ENCODE measurements at places on chromosomes 11 and 22. TPM values are rescaled to one million over a fixed set of nuclear protein-coding genes. Genes with fewer than 3 reads are reported as not detected.

DNA sequence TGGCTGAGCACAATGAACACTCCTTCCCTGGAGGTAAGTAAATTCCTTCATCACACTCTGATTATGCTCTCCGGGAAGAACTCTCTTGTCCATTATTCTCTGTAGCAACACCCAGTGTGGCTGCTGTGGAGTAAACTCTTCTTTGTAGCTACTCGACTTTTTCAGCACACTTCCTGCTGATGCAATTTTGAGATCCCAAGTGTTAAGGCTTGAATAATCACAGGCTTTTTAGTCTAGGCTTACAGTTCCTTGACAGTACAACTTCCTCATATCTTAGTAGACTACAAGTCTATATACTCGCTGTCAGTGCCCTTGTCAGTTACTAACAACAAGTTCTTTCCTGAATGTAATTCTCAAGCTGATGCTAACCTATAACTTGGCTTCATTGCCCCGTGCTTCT, 301.8 kb upstream of the API5 start:
- DNase-seq, result no peak

DNA sequence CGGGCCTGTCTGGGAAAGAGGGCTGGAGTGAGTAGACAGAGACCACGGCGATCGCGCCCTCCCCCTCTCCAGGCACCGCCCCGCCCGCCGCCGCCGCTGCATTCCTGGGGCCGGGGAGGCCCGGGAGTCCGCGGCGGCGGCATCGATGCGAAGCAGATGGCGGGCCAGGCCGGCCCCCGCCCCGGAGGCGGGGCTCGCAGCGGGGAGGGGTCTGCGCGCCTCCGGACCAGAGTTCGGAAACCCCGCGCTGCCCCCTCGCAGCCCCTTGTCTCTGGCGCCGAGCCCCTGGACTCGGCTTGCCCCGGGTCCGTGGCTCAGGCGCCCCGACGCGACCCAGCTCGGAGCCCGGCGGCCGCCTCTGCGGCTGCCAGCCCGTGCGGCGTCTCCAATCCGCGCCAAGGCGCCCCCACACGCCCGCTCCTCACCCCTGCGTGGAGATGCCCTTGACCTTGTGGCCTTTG, 1.3 kb downstream of the SCARF2 start:
- DNase-seq, result no peak

- DNase-seq, result no peak
These were observed 56.5 kb downstream of the NAT10 start for GRCh38 chr11:34161812-34162492.

DNA sequence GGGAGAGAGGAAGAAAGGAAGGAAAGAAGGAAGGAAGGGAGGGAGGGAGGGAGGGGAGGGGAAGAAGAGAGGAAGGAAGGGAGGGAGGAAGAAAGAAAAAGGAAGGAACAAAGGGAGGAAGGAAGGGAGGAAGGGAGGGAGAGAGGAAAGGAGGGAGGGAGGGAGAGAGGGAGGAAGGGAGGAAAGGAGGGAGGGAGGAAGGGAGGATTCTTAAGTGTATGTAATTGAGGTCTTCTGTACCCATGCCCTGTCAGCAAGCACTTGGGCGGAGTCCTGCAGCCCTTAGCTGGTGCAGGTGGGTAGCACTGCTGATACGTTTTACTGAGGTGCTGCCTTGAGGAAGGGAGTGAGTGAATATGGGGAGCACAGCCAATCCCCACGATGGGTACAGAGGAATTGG, 56.9 kb upstream of the RASD2 start:
- DNase-seq, result no peak

DNA sequence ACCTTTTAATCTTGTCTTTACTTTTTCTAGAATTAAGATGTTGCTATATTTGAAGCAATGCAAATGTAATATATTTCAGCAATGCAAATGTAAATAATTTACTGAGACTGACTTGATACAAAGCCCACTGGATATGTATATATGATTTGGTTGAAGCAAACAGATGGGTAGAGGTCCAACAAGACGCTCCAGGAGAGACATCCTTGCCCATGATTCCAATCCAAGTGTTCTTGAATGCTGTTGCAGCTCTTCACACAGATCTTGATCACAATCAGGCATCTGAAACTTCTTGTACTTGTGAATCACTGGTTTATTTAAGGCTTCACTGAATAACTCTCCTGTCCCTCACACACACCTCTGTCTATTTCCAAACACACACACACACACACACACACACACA, 507.0 kb downstream of the LRRC4C start:
- DNase-seq, result no peak

LIF gene
- 75.4 TPM for total RNA-seq

GRCh38 chr11:3989921-3990290, 104.7 kb upstream of the RRM1 start:
- DNase-seq, result no peak

GRCh38 chr22:47029244-47030074, 267.0 kb downstream of the TBC1D22A start:
- no peak for DNase-seq

DNA sequence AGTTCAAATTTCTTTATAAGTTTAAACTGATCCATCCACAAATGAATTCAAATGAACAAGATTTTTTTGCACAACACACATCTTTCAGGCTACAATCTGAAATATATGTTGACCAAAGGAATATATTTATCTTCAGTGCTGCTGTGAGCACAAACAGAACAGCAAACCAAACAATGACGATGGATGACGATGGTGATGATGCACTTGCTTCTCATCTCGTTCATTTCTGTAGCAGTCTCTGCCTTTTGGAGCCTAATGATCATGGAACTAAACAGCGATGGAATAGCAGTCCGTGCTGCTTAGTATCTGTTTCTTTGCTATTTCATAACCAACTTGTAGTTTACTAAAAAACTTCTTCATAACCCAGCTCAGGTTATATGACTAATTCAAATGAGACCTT, 220.7 kb upstream of the BLID start:
- DNase-seq, result no peak

DNA sequence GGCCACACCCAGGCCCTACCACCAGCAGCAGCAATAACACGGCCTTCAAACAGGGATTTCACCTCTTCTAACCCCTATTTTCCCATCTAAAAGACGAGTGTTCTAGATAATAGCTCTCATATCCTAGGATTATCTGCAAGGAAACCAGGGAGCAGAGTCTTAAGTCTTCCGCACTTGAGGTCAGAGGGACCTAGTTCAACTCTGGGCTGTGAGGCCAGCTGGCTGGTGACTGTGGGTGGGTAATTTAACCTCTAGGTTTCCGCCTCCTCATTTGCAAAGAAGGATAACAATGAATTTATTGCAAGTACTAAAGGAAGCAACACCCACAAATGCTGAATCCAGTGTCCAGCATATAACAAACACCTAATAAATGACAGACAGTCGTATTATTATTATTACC, 70.1 kb downstream of the LARGE1 start:
- no peak for DNase-seq

DEUP1 gene
- not detected for total RNA-seq

CHRM4 gene
- total RNA-seq, result 1.1 TPM

GRCh38 chr11:21415606-21416005, 746.2 kb downstream of the NELL1 start:
- no peak for DNase-seq

GRCh38 chr11:65786008-65786785, 666 bp upstream of the OVOL1 start:
- DNase-seq, result no peak

- no peak for DNase-seq
These were observed 74.0 kb upstream of the WNT11 start for GRCh38 chr11:76280151-76280881.

GP1BB gene
- total RNA-seq, result 4.8 TPM

DNA sequence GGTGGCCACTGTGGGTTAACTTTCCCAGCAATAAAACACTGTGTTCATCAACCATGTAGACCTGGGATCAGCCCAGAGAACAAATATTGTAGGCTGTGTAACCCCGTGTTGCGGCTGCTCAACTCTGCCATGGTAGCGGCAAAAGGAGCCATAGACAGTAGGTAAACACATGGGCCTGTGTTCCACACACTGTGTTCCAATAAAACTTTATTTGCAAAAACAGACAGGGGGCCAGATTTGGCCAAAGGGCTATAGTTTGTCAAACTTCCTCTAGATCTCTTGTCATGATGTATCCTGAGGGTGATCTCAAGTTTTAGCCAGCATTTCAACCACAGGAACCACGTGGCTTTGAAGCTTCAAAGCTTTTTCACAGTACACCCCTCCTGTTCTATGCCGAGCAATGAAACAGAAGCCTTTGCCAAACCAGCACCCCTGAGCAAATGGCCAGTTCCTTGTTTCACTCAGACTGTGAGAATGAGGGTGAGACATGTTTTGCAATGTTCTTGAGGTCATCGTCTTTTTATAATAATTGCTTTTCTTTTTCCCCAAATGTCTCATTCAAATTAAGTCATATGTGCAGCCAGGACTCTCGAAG, 49.9 kb upstream of the FADD start:
- no peak for DNase-seq

DNA sequence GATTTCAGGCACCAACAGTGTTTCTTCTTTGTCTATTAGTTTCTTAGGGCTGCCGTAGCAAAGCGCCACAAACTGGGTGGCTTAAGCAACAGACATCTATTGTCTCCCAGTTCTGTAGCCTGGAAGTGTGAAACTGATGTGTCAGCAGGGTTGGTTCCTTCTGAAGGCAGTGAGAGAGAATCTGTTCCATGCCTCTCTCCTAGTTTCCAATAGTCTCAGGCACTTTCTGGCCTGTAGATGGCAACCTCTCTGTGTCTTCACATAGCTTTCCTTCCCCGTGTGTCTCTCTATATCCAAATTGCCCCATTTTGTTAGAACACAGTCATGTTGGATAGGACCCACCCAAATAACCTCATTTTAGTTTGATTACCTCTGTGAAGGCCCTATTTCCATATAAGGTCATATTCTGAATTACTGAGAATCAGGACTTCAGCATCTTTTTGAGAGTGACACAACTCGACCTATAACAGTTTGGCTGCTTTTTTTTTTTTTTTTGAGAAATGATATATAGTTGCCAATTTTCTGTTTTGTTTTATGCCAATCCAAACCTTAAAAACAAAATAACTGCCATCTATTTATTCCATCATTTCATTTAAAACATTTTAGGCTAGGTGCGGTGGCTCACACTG, 108.2 kb downstream of the SLC36A4 start:
- peak; percentile 52 for DNase-seq

DEFB108B gene
- total RNA-seq, result not detected

DNA sequence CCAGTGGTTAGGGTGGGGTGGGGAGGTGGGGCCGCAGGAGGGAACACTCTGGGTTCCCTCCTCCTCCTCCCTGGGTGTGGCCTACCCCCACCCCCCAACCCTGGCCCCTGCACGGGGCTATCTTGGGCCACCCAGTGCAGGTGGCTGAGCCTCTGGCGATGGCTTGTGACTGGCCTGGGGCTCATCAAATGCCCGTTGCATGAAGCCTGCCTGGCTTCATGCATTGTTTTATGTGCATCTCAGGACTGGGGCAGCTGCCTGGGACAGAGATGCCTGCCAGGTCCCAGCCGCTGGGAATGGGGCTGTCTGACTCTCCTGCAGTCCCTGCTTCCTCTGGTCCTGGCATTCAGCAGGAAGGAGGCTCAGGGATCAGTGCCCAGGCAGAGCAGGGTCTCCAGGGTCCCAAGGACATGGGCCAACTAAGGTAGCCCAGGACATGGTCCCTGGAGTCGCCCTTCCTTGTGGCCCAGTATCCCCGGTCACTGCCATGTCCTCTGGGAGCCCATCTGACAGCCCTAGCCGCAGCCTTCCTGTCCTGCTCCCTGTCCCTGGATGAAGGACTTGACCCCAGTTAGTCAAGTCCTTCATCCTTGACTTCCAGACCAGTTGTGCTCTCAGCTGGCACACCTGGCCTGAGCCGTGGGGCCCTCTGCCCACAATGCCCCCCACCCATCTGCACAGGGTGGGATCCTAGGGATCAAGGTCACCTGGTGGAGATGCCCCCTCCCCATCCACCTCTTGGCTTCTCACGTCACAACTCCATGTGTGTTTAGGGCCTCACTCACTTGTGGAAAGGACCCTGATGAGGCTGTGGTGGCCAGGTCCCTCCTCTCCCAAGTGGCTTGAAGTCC, 112.1 kb upstream of the FGF3 start:
- DNase-seq, result no peak

- DNase-seq, result no peak
These were observed 8.0 kb downstream of the TMEM86A start for GRCh38 chr11:18706330-18707243.

DNA sequence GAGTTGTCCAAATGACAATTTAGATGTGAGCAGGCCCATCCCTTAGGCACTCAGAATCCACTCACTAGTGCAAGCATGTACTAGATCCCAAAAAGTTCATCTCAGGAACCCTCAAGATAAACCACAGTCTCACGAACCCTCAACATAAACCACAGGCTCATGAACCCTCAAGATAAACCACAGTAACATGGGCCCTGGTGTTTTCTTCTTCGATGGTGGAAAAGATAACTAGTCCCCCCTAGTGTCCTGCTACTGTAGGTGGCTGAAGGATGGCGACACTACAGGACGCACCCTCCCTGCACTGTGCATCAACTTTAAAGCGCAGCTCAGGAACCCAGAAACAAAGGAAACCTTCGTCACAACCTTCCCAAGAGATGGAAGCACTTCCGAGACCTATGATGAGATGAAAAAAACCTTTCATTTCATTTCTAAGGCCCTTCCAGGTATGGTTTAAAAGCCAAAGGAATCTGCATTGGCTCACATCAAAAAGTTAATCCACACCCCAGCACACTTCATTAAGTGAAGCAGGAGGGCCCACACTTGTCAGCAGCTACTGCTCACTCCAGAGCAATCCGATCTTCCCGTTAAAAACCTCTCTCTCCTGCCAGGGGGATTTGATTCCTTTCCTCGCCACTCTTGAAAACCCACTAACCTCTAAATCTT, 2.4 kb downstream of the LARGE1 start:
- DNase-seq, result no peak

DNA sequence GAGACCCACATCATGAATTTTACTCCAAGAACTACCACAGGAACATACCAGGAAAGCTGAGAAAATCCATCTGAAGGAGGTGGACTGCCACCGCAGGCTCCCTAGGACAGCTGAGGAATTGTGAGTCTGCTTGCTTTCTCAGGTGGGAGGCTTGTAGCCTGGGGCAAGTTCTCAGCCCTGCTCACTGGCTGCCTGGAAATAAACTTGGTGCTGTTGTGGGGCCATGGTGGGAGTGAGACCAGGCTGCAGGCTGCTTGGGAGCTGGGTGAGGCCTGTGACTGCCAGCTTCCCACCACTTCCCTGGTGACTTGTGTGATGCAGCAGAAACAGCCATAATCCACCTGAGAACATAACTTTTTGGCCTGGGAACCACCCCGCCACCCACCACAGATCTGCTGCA, 132.7 kb upstream of the RAG2 start:
- DNase-seq, result no peak

KRTAP5-8 gene
- total RNA-seq, result not detected

GRCh38 chr22:37209140-37209845, 3.0 kb downstream of the SSTR3 start:
- no peak for DNase-seq

ACTN3 gene
- not detected for total RNA-seq
